ENCODE measurements at places on chromosomes 7 and 10. TPM values are rescaled to one million over a fixed set of nuclear protein-coding genes. Genes with fewer than 3 reads are reported as not detected.

Gene CEP55
- total RNA-seq, result 44.4 TPM

Gene CALCR
- not detected for total RNA-seq

- DNase-seq, result no peak
- H3K27ac ChIP-seq, result no peak overlapping the region
- H3K27me3 ChIP-seq, result no peaks in the 10 kb centered on the region
Observed at GRCh38 chr7:108869070-108869469, 299.4 kb downstream of the DNAJB9 start.

- no peak overlapping the region for H3K27ac ChIP-seq
- no peaks in the 10 kb centered on the region for H3K4me1 ChIP-seq
- H3K36me3 ChIP-seq, result no peaks in the 10 kb centered on the region
- no peak overlapping the region for H3K4me3 ChIP-seq
- H3K27me3 ChIP-seq, result no peaks in the 10 kb centered on the region
- no peak for DNase-seq
Observed at GRCh38 chr7:2821161-2821841, 22.8 kb downstream of the GNA12 start.

DNA sequence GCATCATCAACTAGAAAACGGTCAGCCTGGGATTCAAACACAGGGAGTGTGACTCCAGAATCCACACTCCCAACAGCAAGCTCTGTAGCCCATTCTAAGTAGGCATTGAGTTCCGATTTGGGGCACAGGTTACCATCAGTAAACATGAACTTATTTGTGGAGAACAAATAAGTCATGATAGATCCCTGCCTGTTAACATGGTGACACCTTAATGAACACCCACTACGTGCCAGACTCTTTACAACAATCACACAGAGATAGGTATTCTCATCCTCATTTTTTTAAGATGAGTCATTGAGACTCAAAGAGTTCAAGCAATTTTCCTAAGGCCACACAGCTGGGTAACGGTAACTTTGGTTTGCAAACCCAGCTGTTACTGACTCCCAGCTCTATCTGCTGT is 91.5 kb downstream of the LYZL2 start:
- no peaks in the 10 kb centered on the region for H3K36me3 ChIP-seq
- H3K4me1 ChIP-seq, result no peaks in the 10 kb centered on the region
- no peak overlapping the region for H3K27ac ChIP-seq

DNA sequence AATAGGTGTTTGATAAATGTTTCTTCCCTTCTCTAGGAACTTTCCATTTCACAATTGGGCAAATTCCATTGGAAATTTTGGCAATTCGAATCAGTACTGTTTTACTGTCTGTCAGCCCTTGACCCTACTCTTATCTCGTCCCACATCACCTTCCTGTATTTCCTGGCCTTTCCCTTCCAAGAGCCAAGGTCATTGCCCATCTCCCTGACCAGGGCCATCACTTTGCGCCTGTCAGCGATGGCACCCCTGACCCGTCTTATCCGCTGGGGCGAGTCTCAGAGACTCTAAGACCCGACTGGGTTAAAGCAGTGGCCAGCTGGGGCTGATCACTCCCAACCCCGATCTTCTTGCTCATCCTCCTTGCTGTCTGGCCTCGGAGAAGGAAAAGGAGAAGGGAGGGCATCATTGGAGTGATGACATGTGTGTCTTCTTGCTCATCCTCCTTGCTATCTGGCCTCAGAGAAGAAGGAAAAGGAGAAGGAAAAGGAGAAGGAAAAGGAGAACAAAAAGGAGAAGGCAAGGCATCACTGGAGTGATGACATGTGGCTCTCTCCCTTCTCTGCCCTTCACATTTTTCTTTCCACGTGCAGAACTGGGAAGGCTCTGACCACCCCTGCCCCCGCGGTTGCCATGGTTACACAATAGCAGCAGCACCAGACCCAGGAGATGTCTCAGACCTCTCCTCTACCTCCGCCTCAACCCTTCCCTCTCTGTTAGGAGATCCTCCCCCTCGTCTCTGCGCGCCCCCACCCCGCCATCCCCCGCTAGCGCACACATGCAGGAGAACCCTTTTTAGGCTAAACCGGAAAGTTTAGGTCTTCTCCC is 2.0 kb downstream of the SEMA3D start:
- no peaks in the 10 kb centered on the region for H3K27me3 ChIP-seq
- H3K27ac ChIP-seq, result no peak overlapping the region
- no peaks in the 10 kb centered on the region for H3K36me3 ChIP-seq
- no peak for DNase-seq
- no peak overlapping the region for H3K4me3 ChIP-seq
- no peaks in the 10 kb centered on the region for H3K4me1 ChIP-seq

GRCh38 chr10:37712489-37713131 is 144.8 kb downstream of the ZNF248 start:
- H3K4me1 ChIP-seq, result no peaks in the 10 kb centered on the region
- DNase-seq, result no peak
- no peak overlapping the region for H3K4me3 ChIP-seq
- no peaks in the 10 kb centered on the region for H3K36me3 ChIP-seq

- no peaks in the 10 kb centered on the region for H3K4me1 ChIP-seq
- H3K36me3 ChIP-seq, result no peaks in the 10 kb centered on the region
- no peaks in the 10 kb centered on the region for H3K27me3 ChIP-seq
- H3K4me3 ChIP-seq, result no peak overlapping the region
- no peak overlapping the region for H3K27ac ChIP-seq
Observed at GRCh38 chr10:5843686-5844344, 30.6 kb upstream of the GDI2 start.

GRCh38 chr7:118839515-118839914 is 615.0 kb downstream of the ANKRD7 start:
- DNase-seq, result no peak
- no peaks in the 10 kb centered on the region for H3K27me3 ChIP-seq
- no peaks in the 10 kb centered on the region for H3K4me1 ChIP-seq
- no peak overlapping the region for H3K27ac ChIP-seq

DNA sequence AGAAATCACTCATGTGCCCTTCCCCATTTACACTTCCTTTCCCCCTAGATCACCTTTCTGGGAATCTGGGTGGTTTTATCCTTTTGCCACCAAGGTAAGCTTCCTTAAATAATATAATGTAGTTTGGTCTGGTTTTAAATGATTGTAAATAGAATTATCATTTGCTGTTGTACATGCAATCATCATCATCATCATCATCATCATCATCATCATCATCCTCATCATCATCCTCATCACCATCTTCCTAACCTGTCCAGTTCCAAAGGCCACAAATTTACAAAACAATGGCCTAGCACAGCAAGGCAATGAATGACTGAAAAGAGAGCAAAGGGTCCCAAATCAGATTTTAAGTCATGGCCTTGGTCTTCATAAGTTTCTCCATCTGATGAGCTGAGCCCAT is 329.7 kb downstream of the PLXNA4 start:
- H3K27me3 ChIP-seq, result no peaks in the 10 kb centered on the region
- H3K27ac ChIP-seq, result no peak overlapping the region
- H3K4me3 ChIP-seq, result no peak overlapping the region
- no peaks in the 10 kb centered on the region for H3K36me3 ChIP-seq
- H3K4me1 ChIP-seq, result no peaks in the 10 kb centered on the region

GRCh38 chr10:132712743-132713142 is 73.2 kb downstream of the NKX6-2 start:
- no peaks in the 10 kb centered on the region for H3K4me1 ChIP-seq
- peak; percentile 21 for DNase-seq
- no peak overlapping the region for H3K27ac ChIP-seq
- no peaks in the 10 kb centered on the region for H3K36me3 ChIP-seq

- peaks cover 29% of the 10 kb centered on the region for H3K4me1 ChIP-seq
- peak overlapping the region; percentile 86 for H3K4me3 ChIP-seq
- H3K27me3 ChIP-seq, result no peaks in the 10 kb centered on the region
- peak overlapping the region; percentile 91 for H3K27ac ChIP-seq
Observed at GRCh38 chr10:16816830-16817124, 447 bp downstream of the RSU1 start.

DNA sequence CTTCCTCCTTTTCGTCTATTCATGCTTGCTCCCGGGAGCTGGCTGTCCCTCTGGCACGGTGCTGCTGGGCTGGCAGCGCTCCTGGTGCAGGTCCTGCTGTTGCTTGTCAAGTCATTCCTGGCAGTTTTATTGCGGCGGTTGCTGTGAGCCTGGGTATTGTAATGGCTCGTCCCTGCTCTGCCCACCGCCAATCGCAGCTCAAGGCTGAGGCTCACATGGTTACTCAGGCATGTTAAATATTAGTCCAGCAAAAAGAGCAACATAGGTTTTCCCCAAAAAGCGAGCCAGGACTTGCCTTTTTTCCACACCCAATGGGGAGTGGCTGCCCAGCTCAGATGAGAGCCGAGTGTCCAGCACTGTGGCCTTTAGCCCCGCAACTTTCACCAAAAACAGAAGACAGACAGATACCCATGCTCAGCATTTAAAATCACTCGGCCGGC is 492.9 kb upstream of the FOXK1 start:
- H3K4me3 ChIP-seq, result no peak overlapping the region
- DNase-seq, result no peak
- H3K36me3 ChIP-seq, result no peaks in the 10 kb centered on the region
- no peaks in the 10 kb centered on the region for H3K4me1 ChIP-seq

Measured in CD8-positive, alpha-beta memory T cell (primary cell).